Right kidney (tissue), 9 donors: ENCODE measurements at places on chromosomes 1 and 21.

DNA sequence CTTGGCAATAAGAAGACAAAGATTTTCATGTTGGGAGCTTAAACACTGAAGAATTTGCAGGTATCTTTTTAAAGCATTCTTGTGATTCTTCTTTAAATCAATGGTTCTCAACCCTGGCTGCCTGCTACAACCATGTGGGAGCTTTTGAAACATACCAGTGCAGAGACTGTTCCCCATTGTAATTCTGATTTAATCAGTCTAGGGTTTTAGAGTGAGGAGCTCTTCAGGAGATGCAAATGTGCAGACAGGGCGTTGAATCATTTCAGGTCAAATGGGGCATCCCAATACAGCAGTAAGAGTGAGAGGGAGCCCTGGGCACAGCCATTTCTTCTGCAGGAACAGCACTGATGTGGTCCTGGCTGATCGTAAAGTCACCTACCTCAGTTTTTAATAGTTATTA, 24.3 kb downstream of the KCNJ6 start:
- no peak for DNase-seq

DNA sequence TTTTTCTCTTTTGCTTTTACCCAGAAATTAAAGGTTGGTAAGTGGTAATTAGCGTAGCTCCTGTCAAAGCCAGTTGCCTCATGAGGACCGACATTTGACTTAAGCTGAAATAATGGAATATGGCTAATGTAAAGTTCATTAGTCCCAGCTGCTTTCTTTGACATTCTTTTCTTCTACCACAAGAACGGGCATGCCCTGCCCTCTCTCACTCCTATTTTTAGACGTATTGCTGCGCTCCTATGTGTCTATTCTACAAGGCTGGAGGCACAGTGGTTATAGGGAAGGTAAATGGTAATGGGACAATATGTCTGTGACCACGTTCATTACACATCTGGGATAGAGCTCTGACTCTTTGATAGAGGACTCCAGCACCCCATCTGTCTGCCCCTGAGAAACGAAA, 6.8 kb downstream of the CORT start:
- DNase-seq = no peak

GRCh38 chr1:211632808-211633523, 42.5 kb downstream of the NEK2 start:
- no peak for DNase-seq

DNA sequence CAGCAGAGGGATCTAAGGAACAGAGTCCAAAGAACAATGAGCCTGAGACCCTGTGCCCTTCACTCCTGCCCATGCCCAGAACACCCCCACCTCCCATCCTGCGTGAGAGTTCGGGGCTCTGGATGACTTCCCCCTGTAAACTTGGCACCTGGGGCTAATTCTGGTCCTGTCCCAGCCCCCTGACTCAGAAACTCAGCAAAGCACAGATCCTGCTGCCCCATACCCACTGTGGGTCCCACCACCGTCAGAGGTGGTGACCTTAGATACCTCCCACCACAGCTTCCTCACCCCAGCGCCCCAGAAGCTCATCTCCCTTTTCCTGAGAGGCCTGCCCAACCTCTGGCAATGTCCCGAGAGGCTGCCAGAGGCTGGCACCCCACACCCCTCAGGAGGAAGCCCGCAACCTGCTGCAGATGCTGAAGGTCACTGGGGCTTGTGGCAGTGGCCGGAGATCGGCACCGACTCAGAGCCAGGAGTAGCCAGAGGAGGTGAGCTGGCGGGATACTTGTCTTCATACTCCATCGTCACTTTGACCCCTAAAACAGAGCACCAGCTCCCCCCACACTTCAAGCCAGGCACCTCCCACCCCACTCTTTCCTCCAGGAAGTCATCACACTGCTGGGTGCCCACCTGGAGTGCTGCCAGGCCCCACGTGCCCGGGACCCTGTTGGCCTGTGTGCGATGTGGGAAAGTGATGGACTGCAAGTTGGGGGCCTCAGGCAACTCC, 111.6 kb upstream of the IFFO2 start:
- DNase-seq = no peak

DNA sequence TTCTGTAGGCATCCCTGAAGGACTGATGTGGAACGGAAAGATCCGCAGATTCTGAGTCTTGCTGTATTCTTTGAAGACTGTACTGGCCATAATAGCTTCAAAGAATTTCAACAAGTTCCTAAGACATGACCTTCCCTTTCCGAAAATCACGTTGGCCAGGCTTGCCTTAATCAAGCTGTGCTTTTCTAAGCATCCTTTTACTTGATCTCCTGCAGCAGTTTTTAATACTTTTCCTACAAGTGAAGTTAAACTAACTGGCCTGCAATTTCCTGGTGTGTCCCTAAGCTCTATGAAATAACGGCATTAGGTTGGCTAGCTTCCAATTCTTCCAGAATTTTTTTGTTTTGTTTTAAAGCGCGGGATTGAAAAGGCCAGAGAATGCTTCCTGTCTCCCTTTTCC, 40.3 kb downstream of the SPAG17 start:
- no peak for DNase-seq

- no peak for DNase-seq
These were observed 2.4 kb downstream of the PAQR7 start for GRCh38 chr1:25873120-25873519.

DNA sequence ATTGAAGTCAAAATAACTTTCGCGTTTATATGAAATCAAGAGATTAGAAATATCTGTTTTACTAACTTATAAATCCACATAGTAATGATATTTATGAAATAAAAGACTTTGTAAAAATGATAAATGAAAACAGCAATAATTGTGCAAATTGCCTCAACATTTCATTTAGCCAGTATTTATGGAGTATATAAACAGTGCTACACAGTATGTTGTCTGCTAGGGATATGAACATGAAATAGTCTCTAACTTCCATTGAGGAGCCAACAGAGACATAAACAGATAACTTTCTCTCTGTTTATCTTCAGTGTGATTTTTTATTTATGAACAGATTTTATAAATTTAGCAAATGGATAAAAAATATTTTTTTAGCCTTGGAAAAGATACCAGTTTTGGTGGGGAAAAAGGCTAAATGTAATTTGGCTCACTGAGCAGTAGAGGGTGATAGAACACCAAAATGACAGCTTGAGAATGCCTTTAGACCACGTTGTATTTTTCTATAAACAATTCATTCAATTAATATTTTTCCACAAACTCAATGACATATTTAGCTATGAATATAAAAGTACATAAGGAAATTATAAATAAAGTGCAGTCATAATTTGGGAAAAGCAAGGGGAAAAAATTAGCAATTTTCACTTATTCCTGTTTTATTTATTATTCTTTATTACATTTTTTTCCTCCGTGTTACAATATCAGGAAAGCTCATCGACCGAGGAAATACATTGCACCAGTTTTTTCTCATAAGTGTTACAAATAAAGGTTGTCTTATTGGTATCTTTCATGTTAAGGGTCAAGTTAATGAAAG, 47.5 kb upstream of the EEIG2 start:
- no peak for DNase-seq
